LoVo (cell line): ENCODE measurements at places on chromosomes 7 and 10.
A peak's percentile ranks its signal among the peaks of the same experiment; 100 is the strongest.

GRCh38 chr7:117567781-117568180 lies 88.0 kb downstream of the CFTR start:
- no peak for DNase-seq

GRCh38 chr7:28666154-28666553 lies 253.8 kb downstream of the CREB5 start:
- DNase-seq = peak; percentile 19

GRCh38 chr10:120606051-120606764 lies 149.2 kb downstream of the PLPP4 start:
- DNase-seq = no peak

- peak; percentile 86 for DNase-seq
Observed at GRCh38 chr7:13017333-13017857, 330.0 kb downstream of the ARL4A start.

- no peak for DNase-seq
Observed at GRCh38 chr7:11613292-11613930, 218.6 kb downstream of the THSD7A start.

DNA sequence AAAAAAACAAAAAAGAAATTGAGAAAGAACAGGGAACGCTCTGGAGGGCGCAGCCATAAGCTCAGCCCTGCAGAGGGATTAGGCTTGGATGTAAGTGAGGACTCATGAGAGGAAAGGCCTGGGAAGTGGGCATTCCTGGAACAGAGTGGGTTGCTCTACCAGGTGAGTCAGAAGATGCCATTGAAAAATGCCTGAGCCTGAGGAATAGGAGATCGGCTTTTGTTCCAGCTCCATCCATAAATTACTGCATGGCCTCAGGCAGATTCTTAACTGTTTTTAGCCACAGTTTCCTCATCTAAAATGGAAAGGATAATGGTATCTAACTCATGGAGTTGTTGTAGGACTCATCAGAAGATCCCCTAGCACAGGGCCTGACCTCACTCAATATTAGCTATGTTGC lies 1.1 kb upstream of the RGR start:
- no peak for DNase-seq

GRCh38 chr10:1115607-1115955 lies 59.4 kb downstream of the WDR37 start:
- DNase-seq = no peak

- no peak for DNase-seq
Observed at GRCh38 chr10:74981831-74982633, 129.4 kb upstream of the SAMD8 start.

DNA sequence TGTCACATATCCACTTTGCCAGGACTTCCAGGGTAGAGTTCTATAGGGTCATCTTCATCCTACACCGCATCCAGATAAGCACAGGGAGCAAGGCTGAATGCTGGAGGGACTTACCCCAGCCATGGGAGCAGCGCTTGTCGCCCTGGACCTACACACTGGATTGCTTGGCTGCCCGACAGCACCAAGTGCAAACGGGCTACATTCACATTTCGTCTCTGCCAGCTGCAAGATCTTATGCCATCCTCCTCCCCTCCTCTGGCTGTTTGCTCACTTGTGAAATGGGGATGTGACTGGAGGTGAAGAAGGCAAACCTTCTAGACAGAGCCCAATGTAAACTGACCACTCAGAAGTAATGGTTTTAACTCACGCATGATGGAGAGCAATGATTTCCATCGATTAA lies 1.0 kb downstream of the DDC start:
- DNase-seq = no peak

- DNase-seq = peak; percentile 8
Observed at GRCh38 chr10:99709480-99710229, 22.3 kb downstream of the COX15 start.

- no peak for DNase-seq
Observed at GRCh38 chr7:76211216-76211615, 9.5 kb downstream of the SRRM3 start.

DNA sequence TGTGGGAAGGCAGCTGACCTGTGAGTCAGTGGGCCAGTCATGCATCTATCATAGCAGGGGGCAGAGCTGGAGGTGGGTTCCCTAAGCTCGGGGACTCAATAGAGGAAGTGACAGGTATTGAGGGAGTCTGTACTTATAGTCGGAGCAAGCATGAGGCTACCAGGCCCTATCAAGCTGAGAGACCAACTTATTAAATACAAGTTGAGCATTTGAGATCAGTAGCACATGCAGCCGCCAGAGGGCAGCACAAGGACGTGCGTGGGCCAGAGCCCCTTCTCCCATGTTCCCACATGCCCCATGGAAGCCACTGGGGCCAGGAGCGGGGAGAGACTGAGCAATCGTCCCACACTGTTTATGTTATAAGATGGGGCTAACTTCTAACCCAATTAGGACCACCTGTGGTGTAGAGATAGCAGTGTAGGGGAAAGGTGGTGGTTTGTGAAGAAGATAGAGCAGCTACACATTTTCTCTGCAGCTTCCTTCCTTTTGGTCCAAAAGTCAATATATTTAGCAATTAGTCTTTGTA lies 13.0 kb upstream of the STK31 start:
- DNase-seq = peak; percentile 75

GRCh38 chr10:88525371-88526069 lies 57.6 kb downstream of the RNLS start:
- DNase-seq = peak; percentile 77

DNA sequence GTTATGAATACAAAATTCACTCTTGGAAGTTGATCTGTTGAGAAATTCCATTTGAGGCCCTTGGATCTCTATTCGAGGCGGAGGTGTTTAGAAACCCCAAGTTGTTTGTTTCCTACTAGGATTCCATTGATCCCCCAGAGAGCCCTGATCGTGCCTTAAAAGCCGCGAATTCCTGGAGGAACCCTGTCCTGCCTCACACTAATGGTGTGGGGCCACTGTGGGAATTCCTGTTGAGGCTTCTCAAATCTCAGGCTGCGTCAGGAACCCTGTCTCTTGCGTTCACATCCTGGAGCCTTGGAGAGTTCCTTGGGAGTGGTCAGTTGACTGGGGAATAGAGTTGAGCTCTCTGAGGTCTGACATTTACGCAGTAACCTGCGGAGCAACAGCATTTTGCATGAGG lies 1.2 kb downstream of the CFAP69 start:
- no peak for DNase-seq

GRCh38 chr7:70679661-70680060 lies 452.3 kb upstream of the GALNT17 start:
- DNase-seq = no peak

DNA sequence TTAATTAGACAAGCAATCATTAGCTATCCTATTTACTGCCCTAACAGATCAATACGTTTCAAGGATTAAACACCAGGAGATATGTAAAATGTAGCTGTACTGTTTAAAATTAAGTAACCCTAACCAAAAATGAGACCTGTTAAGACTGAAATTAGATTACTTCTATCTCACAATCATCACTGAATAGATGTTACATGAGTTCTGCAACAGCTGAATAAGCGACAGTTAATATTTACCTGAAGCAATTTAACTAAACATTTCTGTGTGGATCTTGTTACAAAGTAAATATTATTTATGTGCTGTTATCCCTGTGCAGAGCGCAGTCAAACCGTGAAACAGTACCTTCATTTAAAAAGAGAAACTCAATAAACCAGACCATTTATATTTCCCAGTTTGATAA lies 122.5 kb downstream of the RELN start:
- no peak for DNase-seq
